ENCODE measurements at places on chromosomes 12 and 14. TPM values are rescaled to one million over a fixed set of nuclear protein-coding genes. Genes with fewer than 3 reads are reported as not detected.
A peak's percentile ranks its signal among the peaks of the same experiment; 100 is the strongest.

The LTB4R gene
- 8.9 TPM for total RNA-seq

- DNase-seq: no peak
Measured at GRCh38 chr12:18907127-18907526, 169.2 kb downstream of the CAPZA3 start.

DNA sequence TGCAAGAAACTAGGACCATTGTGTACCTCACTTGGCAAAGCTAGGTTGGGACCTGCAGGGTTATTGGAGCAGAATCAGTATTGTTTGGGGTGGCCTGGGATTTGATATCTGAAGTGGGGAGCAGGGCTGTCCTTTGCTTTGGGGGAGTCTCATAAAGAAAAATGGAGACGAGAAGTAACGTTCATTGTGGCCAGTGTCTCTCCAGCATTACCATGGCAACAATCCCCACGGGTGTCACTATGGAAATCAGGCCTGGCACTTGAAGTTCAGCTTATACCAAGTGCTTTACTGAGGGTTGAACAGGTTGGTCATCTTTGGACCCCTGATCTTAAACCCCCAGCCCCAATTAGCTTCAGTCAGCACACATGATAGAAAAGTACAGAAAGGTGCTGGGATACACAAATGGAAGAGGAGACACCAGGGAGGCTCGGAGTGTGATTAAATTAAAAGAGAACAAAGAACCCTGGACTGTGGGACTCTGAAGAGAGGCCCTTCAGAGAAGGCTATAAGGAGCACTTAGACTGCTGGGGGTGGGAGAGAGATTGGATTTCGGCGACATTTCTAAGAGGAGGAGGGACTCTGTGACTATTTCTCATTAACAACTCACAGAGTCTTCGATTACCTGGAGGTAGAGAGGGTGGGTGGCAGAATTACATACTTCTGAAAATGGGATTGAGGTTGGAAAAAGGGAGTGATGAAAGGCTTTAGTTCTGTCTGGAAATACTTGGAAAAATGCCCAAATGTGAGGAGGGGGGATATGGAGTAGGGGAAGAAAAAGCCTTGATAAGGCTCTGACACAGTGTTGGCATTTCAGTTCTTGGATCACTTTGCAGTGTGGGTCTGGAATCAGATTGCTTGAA lies 3.7 kb downstream of the KIF5A start:
- peak; percentile 38 for DNase-seq

The IL26 gene
- total RNA-seq: not detected

The SRGAP1 gene
- total RNA-seq: 9.7 TPM

- no peak for DNase-seq
Measured at GRCh38 chr12:64756376-64756775, 2.8 kb downstream of the GNS start.

DNA sequence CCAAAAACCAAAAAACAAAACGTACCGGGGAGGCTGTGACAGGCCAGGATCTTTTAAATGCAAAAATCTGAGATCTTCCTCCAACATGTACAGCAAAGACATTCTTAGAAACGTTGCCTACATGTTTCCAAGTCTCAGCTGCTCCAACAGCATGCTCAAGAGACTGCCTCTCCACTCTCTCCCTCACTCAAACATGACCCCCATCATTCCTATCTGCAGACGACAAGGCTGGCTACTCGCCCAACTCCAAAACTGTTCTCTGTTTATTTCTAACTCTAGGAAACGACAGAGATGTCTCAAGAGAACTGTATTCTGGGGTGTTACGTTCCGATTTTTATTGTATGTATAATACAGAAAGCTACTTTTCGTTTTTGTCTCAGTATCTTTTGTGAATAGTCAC lies 57.5 kb upstream of the TMCC3 start:
- no peak for DNase-seq

The CPM gene
- total RNA-seq: 0.81 TPM

The KRT78 gene
- total RNA-seq: not detected

DNA sequence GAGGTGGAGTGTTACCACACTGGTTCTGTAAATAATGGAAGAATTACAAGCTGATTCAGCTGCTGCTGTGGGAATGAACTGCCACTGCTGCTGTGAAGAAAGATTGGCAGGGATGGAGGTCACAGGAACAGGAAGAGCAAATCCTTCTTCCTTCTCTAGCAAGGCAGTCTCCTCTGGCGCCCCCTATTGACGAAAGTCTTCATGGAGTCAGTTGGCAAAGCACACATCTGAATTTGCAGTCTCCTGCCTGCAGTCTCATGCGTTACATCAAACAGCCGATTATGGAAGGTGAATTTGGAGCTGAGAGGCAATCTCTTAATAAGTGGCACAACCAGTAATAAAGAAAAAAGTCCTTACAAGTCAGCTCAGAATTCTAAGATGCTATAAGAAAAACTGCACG lies 106.0 kb upstream of the TMTC1 start:
- DNase-seq: peak; percentile 79

GRCh38 chr12:104680491-104680890 lies 223.7 kb downstream of the CHST11 start:
- no peak for DNase-seq

The NRIP2 gene
- 0.39 TPM for total RNA-seq

The SLC25A21 gene
- total RNA-seq: 4.3 TPM

DNA sequence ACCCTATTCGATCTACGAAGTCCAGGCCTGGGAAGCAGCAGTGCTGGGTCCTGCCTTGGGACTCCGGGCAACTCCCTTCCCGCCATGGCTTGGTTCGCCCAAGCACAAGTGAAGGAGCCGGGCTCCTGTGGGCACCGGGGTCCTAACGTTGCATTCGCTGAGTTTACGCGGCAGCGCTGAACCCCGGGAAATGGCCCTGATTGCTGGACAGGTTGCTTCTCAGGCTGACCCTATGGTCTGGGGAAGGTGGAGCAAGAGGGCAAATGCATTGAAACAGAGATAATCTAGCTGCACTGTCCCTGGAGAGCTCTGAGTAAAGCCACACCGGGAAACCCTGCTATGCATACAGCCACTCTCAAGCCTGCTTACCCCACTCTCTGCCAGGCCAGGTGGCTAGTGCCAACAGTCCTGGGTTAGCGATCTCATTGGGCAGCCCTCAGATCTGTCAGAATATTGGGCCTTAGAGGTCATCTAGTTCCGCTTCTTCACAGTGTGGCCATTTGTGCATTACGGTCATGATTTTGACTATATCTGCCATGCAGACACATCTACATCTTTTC lies 11.3 kb downstream of the SYNE3 start:
- DNase-seq: no peak

- peak; percentile 74 for DNase-seq
Measured at GRCh38 chr12:8065991-8066594, at the start of gene C3AR1. Gene C3AR1 (minus strand): TSS chr12:8066359. CDS start chr12:8060185, 6,174 bp downstream.

GRCh38 chr14:78469947-78470346 lies 299.8 kb downstream of the NRXN3 start:
- no peak for DNase-seq

The CDH24 gene
- 44.8 TPM for total RNA-seq

The SERPINA1 gene
- total RNA-seq: not detected

GRCh38 chr12:87841935-87842334 lies 187.3 kb downstream of the C12orf50 start:
- no peak for DNase-seq

- no peak for DNase-seq
Measured at GRCh38 chr12:69343357-69343756, 4.8 kb upstream of the LYZ start.

- DNase-seq: no peak
Measured at GRCh38 chr12:71958056-71958455, 19.4 kb downstream of the TPH2 start.

DNA sequence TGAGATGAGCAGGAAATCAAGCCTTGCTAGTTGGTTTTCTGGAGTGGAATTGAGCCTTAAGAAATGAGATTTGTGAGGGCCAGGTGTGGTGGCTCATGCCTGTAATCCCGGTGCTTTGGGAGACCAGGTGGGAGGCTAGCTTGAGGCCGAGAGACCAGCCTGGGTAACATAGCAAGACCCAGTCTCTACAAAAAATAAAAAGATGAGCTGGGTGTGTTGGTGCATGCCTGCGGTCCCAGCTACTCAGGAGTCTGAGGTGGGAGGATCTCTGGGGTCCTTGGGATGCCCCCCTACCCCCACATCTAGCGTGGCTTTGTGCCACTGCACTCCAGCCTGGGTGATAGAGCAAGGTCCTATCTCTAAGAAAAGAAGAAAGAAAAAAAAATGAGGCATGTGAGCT lies 104.2 kb upstream of the RTL1 start:
- no peak for DNase-seq

GRCh38 chr12:116339062-116339461 lies 61.6 kb upstream of the MED13L start:
- no peak for DNase-seq

GRCh38 chr14:32128703-32129102 lies 51.6 kb downstream of the ARHGAP5 start:
- DNase-seq: no peak

DNA sequence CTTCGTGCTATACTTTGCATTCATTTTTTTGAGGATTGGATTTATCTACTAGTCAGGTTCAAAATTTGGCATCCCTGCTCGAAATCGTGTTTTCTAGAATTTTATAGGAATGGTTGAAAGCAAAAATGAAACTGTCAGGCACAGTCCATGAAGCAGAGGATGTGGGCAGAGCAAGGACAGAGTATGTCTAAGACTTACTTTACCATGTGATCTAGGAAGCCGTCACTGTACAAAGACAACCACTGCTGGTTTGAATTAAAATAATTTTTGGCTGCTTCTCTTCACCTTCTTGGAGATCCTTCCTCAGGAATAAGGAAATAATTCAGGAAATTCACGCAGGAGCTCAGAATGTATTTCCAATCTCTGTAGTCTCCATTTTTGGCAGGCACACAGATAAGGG lies 31.6 kb upstream of the SGPP1 start:
- DNase-seq: no peak

The TOMM20L gene
- total RNA-seq: not detected

The DCN gene
- total RNA-seq: 3.6 TPM

The NAA30 gene
- total RNA-seq: 34.3 TPM

The PLA2G1B gene
- not detected for total RNA-seq

DNA sequence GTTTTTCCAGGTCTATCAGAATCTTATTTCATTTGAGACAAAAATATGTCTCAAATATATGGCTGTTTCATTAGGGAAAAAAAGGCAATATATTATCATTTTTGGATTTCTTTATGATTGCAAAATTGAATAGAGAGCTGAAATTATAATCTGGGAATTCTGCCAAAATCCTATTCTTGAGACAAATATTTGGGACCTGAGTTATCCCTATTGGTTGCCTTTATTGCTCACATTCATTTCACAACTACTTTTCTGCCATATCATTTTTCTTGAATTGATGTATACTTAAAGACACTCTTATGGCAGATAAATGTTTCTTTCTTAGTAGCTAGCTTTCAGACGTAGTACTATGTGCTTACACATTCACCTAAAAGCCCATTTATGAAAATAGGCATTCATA lies 241.6 kb upstream of the NOVA1 start:
- no peak for DNase-seq

DNA sequence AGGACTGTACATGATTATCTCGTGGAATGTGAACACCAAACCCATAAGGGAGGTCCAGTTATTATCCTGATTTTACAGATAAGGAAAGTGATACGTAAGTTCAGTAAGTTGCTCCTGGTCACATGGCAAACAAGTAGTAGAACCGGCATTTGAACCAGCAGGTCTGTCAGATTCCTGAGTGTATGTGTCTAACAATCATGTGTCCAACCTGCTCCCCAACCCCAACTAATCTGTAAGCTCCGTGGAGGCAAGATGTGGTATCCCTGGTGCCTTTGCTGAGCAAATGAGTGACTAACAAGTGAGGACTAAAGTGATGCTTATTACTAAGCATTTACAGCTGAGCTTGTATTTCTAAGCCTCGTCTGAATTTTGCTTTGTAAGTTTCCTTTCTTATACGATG lies 65.9 kb downstream of the PTPN21 start:
- no peak for DNase-seq

- DNase-seq: no peak
Measured at GRCh38 chr12:15088105-15088504, 115.3 kb downstream of the PDE6H start.

- no peak for DNase-seq
Measured at GRCh38 chr12:122129131-122129530, 44.9 kb downstream of the IL31 start.

The UNC79 gene
- total RNA-seq: 0.33 TPM

- DNase-seq: peak; percentile 58
Measured at GRCh38 chr12:12927211-12928079, 24.5 kb downstream of the GPRC5D start.

GRCh38 chr12:89140602-89141238 lies 211.6 kb downstream of the DUSP6 start:
- DNase-seq: no peak

The LRTM2 gene
- total RNA-seq: not detected

The CAPS2 gene
- 10.4 TPM for total RNA-seq

DNA sequence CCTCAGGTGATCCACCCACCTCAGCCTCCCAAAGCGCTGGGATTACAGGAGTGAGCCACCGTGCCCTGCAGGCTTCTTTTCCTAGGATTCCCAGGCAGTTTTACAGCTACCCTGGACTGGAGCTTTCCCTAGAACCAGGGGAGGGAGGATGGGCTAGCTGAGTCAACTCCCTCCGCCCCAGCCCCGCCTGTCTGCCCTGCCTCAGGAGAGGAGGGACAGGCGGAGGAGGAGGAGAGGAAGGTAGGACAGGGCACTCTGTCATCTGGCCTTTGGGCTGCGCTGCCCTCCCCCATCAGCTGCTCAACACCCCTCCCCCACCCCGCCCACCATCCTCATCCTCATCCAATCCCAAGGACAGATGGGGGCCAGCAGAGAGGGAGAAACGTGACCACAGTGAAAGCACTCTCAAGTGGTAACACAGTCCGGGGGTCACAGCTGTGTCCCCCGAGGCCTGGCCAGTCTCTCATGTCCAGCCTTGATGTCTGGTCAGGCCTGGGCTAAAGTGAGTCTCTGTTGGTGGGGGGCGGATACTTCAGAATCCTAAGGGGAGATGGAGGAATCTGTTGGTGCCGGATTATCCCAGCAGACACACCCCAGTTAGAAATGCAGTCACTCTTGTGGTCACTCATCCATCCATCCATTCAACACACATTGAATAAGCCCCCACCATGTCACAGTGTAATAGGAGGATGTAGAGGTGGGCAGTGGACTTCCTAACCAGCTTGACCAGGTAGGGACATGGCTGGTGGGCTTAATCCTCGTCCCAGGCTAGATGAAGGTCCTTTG lies 12.3 kb downstream of the FIGNL2 start:
- no peak for DNase-seq

DNA sequence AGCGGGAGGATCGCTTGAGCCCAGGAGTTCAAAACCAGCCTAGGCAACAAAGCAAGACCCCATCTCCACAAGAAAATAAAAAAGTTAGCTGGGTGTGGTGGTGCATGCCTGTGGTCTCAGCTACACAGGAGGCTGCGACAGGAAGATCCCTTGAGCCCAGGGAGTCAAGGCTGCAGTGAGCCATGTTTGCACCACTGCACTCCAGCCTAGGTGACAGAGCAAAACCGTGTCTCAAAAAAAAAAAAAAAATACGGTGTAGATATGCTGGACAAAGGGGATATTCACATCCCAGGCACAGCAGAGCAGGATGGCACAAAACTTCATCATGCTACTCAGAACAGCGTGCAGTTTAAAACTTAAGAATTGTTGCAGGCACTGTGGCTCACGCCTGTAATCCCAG lies 24.8 kb upstream of the STRN3 start:
- no peak for DNase-seq

The SLC8A3 gene
- total RNA-seq: not detected
